Progenitor cell of endocrine pancreas (in vitro differentiated cells): ENCODE measurements at places on chromosomes 16 and 17.

- DNase-seq: no peak
These were observed 69.3 kb upstream of the MED13 start for GRCh38 chr17:62134397-62134796.

DNA sequence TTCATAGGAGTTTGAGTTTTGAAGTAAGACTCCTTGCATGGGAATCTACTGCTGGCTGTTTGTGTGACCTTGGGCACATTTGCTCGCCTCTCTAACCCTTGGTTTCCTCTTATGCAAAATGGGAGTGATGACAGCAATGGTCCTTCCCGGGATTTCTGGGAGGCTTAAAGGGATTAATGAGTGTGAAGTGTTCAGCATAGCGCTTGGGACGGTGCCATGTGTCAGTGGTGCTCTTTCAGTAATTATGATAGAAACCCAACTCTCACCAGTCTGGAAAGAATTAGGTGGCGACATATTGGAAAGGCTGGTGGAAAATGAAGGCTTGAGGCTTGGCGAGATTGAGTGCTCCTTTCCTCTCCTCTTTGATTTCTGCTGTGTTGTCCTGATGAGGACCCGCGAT is 429.2 kb upstream of the EEF2KMT start:
- no peak for DNase-seq

DNA sequence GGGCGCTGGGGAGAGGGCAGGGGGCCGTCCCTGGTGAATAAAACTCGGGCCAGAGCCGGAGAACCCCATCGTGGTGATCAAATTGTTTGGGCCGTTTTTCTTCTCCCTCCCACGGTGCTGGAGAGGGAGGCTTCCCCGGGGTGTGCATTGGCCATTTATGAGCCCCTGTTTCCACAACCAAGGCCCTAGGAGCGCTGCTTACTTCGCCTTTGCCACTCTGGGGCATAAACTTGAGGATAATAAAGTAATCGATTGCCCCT is 544 bp downstream of the CCP110 start:
- DNase-seq: no peak

GRCh38 chr17:80539022-80539641 is 5.5 kb upstream of the RPTOR start:
- no peak for DNase-seq

- DNase-seq: no peak
These were observed 14.7 kb downstream of the KCTD19 start for GRCh38 chr16:67311607-67312488.

DNA sequence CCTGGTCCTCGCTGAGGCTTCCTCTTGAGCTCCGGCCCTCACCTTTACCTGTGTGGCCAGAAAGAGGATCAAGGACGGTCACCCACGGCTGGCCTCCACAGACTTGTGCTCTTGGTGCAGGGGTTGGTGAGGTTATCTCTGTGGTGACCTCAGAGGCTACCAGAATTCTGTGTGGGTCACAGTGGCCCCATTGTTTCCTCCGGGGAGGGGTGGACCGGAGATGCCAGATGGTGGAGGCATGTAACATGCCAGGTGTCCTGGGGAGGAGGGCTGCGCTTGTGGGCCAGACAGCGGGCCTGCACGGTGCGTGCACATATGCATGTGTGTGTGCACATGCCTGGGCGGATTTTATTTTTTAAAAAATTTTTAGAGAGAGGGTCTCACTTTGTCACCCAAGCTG is 6.3 kb downstream of the SGCA start:
- no peak for DNase-seq

GRCh38 chr16:53817117-53817755 is 113.3 kb downstream of the FTO start:
- DNase-seq: no peak

- peak; percentile 81 for DNase-seq
These were observed 1.8 kb downstream of the GJD3 start for GRCh38 chr17:40362696-40363110.

DNA sequence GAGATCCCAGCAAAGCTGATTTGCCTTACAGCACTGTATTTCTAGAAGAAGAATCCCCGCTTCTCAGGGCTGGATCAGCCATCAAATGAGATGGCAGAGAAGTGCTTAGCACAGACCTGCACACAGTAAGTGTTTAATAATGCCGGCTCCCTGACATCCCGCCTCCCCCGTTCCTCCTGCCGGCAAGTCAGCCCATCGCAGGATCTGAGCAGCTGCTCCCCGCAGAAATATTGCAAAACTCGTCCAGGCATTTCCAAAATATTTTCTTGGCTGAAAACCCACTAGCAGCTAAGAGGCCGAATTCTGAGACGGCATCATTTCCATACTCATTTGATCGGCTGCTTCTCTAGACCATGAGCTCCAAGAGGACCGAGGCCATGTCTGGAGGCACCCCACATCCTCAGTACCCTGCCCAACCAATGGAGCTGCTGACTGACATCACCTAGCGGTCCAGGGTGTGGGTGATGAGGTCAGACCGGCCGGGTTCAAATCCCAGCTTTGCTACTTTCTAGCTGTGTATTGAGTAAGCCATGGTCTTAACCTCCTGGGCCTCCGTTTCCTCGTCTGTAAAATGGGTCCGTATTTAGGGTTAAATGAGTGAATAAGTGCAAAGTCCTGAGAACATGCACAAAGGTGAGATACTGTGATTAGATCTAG is 251.5 kb downstream of the KATNIP start:
- no peak for DNase-seq

- DNase-seq: no peak
These were observed 42.9 kb downstream of the BPTF start for GRCh38 chr17:67868176-67868575.

- DNase-seq: no peak
These were observed 8.1 kb downstream of the HROB start for GRCh38 chr17:44149750-44150329.

DNA sequence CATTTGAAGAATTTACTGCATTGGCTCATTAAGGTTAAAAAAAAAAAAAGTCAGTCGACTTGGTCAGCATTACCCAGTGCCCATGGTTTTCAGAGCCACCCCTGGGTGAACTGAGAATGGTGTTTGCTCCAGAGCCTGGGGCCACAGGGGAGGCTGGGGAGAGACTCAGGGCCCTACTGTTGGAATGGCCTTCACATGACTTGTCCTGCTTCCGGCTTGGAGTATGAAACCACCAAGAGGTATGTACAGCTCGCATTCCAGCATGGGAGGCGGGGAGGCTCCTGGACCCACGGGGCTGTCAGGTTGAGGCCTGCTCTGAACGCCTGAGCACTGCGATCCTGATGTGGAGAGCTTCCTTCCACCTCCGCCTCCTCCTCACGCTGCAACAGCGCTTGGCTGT is 36.8 kb downstream of the MSI2 start:
- DNase-seq: no peak

GRCh38 chr16:10990378-10990777 is 46.0 kb downstream of the CLEC16A start:
- DNase-seq: no peak

- DNase-seq: no peak
These were observed 112.1 kb downstream of the UTP18 start for GRCh38 chr17:51372345-51373004.

DNA sequence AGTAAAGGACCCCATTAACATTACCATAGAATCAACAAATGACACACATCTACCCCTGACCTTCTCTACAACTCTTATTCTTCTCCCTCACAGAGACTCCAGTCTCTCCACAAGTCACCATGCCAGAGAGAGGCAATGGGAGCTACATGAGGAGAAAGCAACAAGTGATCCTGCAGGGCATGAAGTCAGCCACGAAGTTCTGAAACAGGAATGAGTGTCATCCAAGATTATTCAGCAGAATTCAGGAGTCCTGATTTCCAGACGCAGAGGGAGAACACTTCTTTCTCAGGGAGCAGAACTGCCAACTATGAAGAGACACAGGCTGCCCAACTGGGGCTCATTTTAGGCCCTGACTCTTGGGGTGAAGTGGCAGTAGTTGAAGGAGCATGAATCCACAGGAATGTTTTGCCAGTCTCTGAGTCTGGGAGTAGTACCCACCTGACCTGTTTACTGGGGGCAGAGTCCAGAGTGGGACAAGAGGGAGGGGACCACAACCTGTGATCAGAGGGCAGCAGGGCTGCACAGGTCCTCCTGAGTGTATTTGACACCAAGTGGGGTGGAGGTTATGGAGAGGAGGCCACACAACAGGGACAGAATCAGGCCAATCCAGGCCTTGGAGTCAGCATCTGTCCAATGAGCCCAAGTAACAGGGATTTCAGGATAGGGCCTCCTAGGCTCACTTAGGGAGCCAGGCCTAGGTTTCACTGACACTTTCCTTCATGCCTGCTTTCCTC is 2.4 kb upstream of the MTMR4 start:
- DNase-seq: no peak

DNA sequence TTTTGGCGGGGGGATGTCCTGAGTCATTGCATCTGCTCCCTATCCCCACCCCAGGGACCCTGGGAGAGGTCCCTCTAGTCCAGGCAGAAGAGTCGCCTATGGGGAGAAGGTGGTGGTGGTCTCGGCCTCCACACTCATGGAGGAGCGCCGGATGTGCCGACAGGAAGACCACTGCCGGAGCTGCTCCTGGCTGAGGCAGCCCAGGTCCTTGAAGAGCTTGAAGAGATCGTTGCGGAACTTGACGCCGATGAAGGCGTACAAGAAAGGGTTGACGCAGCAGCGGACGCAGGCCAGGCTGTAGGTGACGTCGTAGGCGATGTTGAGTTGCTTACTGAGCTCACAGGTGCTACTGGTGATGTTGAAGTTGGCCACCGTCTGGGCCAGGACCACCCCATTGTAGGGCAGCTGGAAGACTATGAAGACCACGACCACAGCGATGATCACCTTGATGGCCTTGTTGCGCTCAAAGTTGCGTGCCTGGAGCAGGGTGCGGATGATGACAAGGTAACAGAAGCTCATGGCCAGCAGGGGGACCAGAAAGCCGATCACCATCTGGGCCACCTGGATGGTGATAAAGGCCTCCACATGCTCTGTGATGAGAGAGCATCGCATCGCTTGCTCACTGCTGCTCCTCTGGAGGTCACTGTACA is 10.5 kb downstream of the CCR7 start:
- peak; percentile 8 for DNase-seq

DNA sequence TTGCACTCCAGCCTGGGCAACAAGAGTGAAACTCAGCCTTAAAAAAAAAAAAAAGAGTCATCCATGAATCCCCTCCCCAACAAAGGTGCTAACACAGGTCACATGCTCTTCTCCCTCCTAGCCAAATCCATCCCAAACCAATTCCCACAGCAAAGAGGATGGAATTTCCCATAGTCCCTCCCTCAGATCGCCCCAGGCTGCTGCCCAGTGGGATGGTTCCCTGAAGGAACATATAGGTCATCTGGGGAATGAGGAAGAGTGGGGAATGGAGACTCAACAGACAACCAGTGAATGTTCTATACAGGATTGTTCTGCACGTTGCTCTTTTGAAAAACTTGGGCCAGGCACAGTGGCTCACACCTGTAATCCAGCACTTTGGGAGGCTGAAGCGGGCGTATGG is 18.2 kb downstream of the LGALS3BP start:
- DNase-seq: no peak

- DNase-seq: no peak
These were observed 591.1 kb upstream of the C16orf82 start for GRCh38 chr16:26475596-26475995.

- peak; percentile 56 for DNase-seq
These were observed 39.3 kb downstream of the CYB561 start for GRCh38 chr17:63406689-63407330.

GRCh38 chr16:51576498-51577195 is 425.6 kb upstream of the SALL1 start:
- no peak for DNase-seq

DNA sequence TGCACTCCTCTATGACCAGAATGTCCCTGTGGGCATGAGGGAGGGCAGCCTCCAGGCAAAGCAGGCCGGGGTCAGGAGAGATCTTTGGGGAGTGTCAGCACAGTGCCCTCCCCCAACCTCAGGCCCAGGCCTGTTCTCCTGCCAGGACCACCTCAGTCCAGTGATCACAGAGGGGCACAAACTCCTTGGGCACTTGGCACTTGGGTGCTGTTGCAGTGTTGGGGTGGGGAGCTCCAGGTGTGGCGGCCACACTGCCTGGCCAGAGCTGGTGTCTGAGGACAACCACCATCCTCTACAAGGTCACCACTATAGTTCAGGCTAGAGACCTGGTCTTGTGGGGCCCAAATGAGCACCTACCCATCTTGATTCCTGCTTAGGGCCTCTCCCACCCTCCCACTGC is 37.2 kb downstream of the SMPD3 start:
- no peak for DNase-seq

- no peak for DNase-seq
These were observed 853.2 kb upstream of the SOX9 start for GRCh38 chr17:71267668-71268067.

DNA sequence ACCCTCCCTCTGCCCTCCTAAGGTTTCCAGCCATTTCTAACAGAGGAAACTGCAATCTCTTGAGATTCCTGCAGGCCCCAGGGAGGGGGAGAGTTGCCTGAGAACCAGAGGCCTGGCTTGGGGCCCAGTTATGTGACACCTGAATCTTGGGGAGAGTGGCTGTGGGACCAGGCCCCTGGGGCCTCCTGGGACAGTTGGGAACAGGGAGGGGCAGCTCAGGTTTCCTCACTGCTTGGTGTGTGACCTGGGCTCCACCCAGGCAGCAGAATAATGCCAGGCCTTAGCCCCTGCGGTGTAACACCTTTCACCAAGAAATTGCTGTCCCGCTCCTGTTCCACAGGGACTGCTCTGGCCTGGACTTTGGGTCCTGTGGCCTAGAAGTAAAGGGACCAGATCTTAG is 44.3 kb upstream of the CRHR1 start:
- DNase-seq: no peak

DNA sequence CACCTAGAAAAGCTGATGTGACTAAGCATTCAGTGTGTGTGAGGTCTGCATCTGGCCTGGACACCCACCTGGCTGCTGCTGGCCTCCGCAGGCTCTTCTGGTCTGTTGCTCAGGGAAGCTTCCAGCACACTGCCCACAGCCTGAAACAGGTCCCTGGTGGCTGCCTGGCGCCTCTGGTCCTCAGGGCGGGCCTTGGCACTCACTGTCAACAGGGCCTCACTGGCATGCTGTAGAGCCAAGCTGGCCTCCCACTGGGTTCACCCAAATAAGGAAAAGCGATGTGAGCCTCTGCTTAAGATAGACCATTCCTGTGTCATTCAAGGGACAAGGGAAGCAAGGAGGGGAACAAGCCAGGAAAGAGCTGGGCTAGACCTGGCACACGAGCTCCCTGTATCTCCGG is 70.6 kb upstream of the BCO1 start:
- DNase-seq: no peak

- no peak for DNase-seq
These were observed 1.2 kb downstream of the TBX2 start for GRCh38 chr17:61400717-61401388.

- DNase-seq: peak; percentile 80
These were observed 6.9 kb upstream of the ACTG1 start for GRCh38 chr17:81519284-81520020.

- DNase-seq: no peak
These were observed 236.0 kb downstream of the IRX3 start for GRCh38 chr16:54050459-54051210.
